DMS79 (cell line): ENCODE measurements at places on chromosomes 5 and 9.

GRCh38 chr5:98109561-98110006, 663.9 kb upstream of the RGMB start:
- no peak for DNase-seq

DNA sequence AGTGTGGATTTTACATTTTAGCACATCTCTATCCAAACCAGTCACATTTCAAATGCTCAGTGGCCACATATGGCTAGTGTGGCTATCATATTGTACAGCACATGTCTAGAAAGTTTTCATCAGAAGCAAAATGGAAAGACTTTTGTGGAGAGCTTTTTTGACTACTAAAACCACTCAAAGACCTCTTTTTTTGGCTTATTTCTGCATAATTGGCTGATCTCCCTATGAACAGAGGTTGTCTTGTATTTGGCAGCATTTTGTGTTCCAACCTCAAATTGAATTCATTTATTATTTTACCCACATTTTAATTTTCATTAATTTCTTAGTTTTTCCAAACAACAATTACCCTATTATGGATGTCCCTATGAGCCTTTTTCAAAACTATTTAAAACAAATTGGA, 395.7 kb downstream of the TLE1 start:
- no peak for DNase-seq

- peak; percentile 45 for DNase-seq
Measured at GRCh38 chr5:180084638-180085561, 13.3 kb upstream of the RNF130 start.

DNA sequence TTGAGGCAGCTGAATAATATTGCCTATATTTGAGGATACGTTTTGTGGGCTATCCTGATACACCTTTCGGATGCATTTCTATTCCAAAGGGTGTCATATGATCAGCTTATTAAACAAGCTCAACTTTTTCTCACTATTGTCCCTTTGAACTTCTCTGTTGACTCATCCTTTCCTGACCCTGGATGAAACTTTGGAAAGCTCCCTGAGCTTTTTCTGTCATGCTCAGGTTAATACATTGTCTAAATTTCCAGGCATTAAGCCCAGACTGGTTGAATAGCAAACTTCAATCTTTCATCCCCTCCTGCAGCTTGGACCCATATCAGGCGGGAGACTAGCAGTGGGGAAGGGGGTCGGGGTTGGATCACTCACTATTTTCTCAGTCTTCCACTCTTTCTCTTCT, 104.9 kb upstream of the PTPN3 start:
- no peak for DNase-seq

GRCh38 chr9:113998525-113999255, 79.4 kb downstream of the AMBP start:
- no peak for DNase-seq
